ENCODE measurements at places on chromosomes 6 and 20. TPM values are rescaled to one million over a fixed set of nuclear protein-coding genes. Genes with fewer than 3 reads are reported as not detected.

TGM3 gene
- total RNA-seq = not detected

RIMS1 gene
- 0.63 TPM for total RNA-seq

PHACTR3 gene
- total RNA-seq = 1.4 TPM

ELOVL5 gene
- 189 TPM for total RNA-seq

Data from omental fat pad (tissue), 4 donors.